Activated CD4-positive, alpha-beta T cell treated with anti-CD3 and anti-CD28 coated beads, Interleukin-2, amount 50 U/mL, for 4 hours (primary cell): ENCODE measurements at places on chromosomes 5 and 9.

DNA sequence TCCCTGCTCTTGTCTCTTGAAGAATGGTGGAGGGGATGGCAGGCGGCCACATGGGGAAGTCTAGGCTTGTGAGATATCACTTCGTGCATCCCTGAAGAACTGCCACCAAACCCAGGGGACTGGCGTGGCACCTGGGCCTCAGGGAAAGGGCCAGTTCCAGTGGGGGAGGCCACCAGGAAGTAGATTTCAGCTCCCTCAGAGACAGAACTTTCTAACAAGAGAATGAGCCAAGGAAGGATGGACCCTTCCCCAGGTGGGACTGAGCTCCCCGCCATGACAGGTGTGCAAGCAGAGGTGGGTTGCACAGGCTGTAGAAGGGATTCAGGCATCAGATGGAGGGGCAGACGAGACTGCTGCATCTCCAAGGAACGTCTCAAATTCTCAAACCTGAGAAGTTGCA, 193.9 kb downstream of the GABBR2 start:
- DNase-seq, result no peak

- no peak for DNase-seq
Observed at GRCh38 chr5:56006094-56006493, 11.3 kb upstream of the IL6ST start.

DNA sequence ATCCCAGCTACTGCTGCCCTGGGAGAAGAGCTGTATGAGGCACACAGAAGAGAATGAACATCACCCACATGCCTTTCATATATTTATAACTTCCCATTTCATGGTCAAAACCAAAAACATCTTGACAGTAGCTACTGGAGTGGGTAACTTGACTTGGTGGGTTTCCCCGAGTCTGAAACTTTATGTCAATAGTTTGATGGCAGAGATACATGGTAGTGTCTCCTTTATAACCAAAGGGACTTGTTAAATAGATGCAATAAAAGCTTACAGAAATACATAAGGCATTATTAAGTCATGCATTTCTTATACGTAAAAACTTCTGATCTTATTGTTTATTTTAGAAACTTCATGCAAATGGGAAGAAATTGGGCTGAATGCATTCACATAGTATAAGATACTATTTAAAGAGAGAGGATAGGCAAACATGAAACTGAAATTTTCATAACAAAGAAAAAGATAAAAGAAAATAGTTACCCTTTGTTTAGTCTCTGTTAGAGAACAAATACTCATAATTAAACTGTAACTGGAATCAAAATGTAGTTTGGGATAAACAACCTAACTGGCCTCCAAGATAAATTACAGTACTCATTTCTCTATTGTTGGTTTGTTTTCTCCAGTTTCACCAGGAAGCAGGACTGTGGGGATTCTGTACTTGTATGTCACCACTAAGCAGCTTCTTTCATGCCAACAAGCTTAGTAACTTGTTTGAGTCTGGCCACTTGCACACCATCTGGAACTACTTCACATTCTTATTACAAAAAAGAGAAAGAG, 459.3 kb upstream of the MEF2C start:
- DNase-seq, result no peak

GRCh38 chr9:89225991-89226471, 47.4 kb upstream of the SHC3 start:
- DNase-seq, result no peak

- no peak for DNase-seq
Observed at GRCh38 chr9:134666208-134666607, 24.6 kb downstream of the COL5A1 start.

DNA sequence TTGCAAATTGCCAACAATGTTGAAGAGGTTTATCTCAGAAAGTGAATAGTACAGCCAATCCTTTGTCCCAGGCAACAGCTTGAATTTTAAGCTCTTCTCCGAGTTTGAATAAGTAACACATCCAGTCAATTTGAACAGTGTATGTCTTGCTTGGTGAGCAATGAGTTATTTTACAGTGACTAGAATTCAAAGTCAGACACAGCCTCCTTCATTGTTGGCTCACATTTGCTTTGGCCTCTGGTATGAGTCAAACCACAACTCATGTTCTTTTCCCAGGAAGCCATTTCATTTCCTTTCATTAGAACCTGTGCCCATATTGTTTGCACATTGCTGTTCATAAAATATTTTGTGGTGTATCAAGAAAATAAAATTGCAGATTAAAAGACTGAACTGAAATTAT, 622.0 kb upstream of the DAB2 start:
- DNase-seq, result no peak

DNA sequence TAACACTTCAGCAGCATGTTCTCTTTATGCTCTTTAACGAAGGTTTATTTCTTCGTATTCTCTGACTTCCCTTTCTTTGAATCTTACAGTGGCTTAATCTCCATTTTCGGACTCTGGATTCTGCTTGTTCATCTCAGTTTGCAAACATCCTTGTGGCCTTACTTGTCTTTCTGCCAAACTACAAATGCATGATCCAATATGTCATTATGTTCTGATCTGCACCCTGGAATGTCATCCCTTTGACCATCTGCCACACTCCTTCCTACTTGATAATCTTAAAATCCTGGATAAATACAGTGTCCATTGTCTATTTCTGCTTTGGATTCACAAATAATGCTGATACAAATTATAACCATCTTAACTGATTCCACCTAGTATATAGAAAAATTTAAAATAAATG, 499.2 kb downstream of the CDH18 start:
- no peak for DNase-seq

GRCh38 chr5:1474866-1475543, 29.8 kb upstream of the SLC6A3 start:
- DNase-seq, result no peak

- DNase-seq, result no peak
Observed at GRCh38 chr5:16992444-16992843, 56.4 kb upstream of the MYO10 start.

DNA sequence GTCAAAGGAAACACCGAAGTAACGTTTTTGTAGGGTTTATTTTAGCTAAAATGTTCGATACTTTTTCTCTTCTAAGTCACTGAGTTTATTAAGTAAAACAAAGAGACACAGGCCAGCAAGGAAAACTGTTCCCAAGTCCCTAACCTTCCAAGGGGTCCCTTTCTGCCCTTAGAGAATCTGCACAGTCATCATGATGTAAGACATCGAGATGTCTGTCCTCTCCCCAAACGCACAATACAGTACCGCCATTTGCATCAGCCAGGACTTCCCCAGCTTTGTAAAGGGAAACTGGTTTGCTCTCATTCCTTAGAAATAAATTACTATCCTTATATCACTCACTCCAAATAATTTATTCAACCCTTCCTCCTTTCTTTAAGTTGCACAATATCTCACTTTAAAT, 89.3 kb downstream of the MARCHF11 start:
- DNase-seq, result no peak

- no peak for DNase-seq
Observed at GRCh38 chr5:122390694-122391093, 78.7 kb downstream of the SNCAIP start.

GRCh38 chr5:133749331-133749985, 137.1 kb upstream of the FSTL4 start:
- no peak for DNase-seq

DNA sequence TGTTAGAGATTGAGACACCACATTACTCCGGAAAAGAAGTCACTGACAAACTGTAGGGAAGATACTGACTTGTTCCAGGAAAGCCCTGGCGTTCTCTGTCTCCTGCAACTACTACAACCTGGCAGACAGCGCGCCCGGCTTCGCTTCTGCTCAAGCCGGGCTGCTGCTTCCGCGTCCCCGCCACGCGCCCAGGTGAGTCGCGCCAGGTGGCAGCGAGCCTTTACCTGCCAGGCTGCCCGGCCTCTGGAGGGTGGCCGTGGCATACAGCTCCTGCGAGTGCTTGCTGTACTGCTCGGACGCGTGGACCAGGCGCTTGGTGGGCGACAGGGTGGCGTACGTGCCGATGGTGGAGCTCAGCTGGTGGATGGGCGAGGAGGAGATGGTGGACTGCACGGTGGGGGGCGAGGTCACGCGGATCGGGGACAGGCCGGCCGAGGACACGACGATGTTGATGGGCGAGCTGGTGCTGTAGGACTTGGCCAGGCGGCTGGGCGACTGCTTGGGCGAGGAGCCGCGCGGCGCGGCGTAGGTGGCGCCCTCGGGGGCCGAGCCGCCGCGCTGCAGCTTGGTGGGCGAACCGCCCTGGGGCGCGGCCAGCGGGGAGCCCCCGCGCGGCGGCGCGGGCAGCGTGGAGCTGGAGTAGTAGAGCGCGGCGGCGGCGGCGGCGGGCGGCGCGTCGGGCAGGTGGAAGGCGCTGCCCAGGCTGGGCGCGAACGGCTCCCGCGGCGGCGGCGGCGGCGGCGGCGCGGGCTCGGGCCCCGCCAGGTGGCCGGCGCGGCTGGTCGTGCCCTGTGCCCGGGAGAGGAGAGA, 519.6 kb downstream of the CTNND2 start:
- DNase-seq, result no peak

- DNase-seq, result no peak
Observed at GRCh38 chr5:197892-198489, 6.7 kb downstream of the LRRC14B start.

- DNase-seq, result no peak
Observed at GRCh38 chr9:129442803-129443511, 177.9 kb downstream of the C9orf50 start.

GRCh38 chr5:43225649-43226245, 33.7 kb downstream of the NIM1K start:
- DNase-seq, result no peak

- no peak for DNase-seq
Observed at GRCh38 chr5:160348080-160348479, 22.3 kb downstream of the C1QTNF2 start.

GRCh38 chr9:78676623-78677022, 379.7 kb downstream of the PSAT1 start:
- no peak for DNase-seq
